ENCODE measurements at places on chromosomes 5 and 9.

DNA sequence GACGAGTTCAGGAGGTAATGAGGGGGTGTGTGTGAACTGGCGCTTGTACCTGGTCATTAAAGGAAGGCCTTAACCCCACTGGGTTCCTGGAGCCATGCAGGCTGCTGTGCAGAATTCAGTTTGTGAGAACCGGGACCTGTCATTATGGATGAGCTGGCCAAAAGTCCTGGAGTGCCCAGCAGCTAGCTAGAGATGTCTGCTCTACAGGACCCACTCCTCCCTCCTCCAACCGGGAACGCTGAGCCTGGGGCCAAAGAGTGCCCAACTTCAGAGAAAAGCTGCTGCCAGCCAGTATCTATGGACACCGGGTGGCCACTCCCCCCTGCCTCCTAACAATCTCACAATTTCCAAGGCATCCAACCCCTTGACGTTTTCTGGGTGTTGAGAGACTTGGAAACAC, 1.2 kb downstream of the ENTREP1 start:
- no peak for DNase-seq

- DNase-seq = no peak
Measured at GRCh38 chr5:32543291-32543690, 42.1 kb upstream of the SUB1 start.

- DNase-seq = no peak
Measured at GRCh38 chr5:146595088-146595487, 79.1 kb upstream of the GPR151 start.

- no peak for DNase-seq
Measured at GRCh38 chr5:8213701-8214240, 344.8 kb downstream of the MTRR start.

DNA sequence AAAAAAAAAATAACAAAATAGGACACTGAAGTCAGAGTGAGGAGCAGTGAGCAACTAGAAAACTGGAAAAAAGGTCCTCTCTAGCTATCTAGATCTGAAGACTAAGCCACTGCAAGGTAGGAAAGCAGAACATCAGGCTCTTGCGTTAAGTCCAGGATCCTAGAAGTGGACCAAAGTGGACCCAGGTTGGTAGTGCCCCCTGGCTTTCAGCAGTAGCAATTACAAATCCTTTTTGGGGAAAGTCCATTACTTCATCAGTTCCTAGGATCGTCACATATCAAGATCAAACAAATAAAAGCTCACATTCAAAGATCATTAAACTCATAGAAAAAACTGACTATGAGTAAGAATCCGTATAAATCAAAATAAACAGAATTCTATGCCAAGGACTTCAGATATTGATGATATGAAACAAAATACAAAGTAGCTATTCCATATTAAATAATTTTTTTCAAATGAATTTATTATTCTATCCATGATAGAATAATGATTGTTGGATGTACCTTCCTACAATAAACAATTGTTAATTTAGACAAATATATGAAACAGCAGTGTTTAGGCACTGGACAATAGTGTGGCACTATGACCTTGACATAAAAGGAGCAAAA, 6.5 kb upstream of the RICTOR start:
- DNase-seq = no peak

GRCh38 chr5:103896593-103896992, 334.0 kb upstream of the NUDT12 start:
- no peak for DNase-seq

- no peak for DNase-seq
Measured at GRCh38 chr5:77881528-77881927, 105.4 kb upstream of the TBCA start.

GRCh38 chr5:137401946-137402345, 97.2 kb downstream of the SPOCK1 start:
- no peak for DNase-seq

DNA sequence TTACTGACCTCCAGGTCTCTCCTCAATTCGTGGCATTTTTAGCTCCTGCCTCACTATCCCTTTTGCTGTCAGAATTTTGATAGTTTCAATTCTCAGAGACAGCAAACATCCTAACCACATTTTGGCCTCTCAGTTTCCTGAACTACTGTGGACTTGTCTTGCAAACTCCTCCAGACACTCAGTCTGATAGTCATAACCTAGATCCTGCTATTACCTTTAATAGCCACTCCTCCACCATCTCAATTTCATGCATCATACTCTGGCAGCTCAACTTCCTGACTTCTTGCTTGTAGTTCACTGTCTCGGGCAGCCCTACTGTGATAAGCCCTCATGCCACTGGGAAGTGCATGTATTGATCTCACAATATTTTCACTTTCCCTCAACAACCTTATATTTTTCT, 481.8 kb upstream of the CDH18 start:
- no peak for DNase-seq

DNA sequence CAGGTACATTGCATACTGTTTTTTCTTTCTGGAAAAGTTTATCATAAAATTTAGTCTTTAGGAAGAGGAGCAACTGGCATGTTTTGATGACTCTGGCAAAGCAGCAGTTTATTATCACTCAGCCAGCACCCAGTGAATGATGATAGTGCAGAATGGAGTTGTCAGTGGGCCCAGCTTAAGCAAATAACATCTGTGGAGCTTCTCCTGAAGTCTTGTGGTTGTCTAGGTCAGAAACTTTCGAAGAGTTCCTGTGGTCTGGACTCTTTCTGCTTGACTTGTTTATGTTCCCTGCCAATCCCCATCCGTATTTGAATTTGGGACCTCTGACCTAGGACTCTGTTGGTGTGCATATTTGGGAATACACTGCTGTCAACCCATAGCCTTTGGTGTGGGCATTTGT, 38.1 kb upstream of the C5orf47 start:
- no peak for DNase-seq

- no peak for DNase-seq
Measured at GRCh38 chr5:39624890-39625289, 200.1 kb upstream of the DAB2 start.

DNA sequence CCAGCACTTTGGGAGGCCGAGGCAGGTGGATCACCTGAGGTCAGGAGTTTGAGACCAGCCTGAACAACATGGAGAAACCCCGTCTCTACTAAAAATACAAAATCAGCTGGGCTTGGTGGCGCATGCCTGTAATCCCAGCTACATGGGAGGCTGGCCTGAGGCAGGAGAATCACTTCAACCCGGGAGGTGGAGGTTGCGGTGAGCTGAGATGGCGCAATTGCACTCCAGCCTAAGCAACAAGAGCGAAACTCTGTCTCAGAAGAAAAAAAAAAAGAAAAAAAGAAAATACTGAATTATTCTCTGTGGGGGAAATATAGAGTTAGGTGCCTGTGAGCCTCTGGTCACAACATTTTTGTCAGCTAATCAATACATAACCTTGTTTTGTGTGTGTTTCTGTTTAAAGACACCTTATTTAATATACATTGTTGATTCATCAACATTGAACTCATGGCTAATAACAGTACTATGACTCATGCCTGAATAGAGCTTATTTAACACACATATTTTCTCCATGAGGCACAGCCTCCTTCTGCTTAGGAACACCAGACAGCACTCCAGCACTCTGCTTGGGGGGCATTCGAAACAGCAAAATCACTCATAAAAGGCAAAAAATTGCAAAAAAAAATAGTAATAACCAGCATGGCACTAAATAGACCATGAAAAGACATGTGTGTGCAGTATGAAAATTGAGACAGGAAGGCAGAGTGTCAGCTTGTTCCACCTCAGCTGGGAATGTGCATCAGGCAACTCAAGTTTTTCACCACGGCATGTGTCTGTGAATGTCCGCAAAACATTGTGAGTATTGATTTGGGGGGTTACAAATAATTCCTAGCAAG, at the start of gene IL31RA:
Gene IL31RA (plus strand): TSS at position 519 of the 836 bp plus-strand sequence. CDS start 214 bp downstream, at position 733.
- no peak for DNase-seq

DNA sequence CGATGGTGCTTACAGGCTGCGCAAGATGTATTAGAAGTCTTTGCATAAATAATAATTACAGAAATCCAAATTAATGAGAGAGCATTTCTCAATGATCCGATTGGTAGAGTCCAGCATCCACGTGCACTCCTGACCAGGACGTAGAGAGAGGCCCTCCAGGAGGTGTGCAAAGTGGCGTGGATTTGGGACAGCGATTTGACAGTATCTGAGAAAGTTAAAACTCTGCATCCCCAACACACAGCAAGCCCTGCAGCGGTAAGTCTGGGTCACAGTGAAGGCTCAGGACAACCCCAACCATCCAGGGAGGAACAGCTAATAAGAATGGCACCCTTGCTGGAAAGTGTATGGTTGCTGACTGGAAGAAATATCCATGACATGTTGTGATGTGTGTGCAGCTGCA, 180.2 kb downstream of the AUH start:
- DNase-seq = peak; percentile 32

DNA sequence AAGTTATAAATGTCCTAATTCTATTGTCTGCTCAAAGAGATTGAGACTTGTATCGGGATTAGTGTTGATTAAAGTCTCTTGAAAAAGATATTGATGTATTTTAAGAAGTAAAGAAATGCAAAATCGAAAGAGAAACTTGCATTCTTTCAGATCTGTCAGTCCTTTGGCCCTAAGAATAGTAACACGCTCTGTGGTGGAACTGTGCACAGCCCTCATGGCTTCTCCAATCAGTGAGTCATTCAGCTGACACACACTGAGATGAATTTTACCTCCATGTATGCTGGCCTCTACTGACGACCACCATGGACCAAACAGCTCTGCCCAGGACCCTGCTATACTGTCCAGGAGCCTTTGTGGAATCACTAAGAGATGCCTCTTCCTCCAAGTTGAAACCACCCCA, 232.4 kb downstream of the ESM1 start:
- no peak for DNase-seq

DNA sequence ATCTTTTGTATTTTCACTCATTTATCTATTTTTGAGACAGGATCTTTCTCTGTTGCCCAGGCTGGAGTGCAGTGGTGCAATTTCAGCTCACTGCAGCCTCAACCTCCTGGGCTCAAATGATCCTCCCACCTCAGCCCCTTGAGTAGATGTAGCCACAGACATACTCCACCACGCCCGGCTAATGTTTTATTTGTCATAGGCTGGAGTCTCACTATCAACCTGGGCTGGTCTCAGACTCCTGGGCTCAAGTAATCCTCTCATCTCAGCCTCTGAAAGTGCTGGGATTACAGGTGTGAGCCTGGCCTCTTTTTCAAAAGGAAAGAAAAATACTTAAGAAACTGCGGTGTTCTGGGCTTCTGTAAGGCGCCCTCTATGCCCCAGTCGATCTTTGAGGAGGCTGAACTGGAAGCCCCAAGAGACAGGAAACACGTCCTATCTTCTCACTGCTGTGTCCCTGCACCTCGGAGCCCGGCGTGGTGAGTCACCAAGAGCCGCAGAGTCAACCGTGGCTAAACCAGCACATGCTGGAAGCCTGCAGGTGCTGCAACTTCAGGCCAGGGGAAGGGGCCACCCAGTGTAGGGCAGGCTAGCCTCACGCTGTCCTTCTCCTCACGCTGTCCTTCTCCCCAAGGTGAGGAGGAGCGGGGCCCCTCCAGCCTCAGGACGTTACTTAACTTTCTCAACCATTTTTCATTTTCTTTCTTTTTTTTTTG, 15.2 kb upstream of the LHX3 start:
- no peak for DNase-seq

- no peak for DNase-seq
Measured at GRCh38 chr5:82913971-82914370, 163.2 kb downstream of the TMEM167A start.

GRCh38 chr9:21605489-21605931, 123.4 kb upstream of the IFNE start:
- no peak for DNase-seq

Data from suprapubic skin (tissue), 4 donors.